ENCODE measurements at places on chromosomes 6 and 20.

- DNase-seq = no peak
These were observed 91.9 kb downstream of the MYLK4 start for GRCh38 chr6:2658788-2659187.

DNA sequence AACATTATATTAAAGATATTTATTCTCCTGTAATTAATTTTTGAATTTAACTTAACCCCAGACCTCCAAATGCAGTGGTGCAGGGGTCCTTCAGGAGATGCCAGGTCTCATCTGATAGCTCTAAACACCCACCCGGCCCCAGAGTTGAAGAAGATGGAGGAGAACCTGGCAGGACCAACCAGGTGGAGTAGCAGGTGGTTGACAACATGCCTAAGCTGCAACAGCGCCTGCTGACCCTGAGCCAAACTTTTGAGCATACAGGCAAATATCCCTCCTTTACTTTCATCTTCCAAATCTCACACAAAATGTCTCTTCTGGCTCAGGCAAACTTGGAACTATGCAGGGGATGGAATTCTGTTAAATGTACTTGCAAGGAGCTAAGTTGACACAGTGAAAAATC is 145.3 kb upstream of the TCF21 start:
- DNase-seq = no peak

DNA sequence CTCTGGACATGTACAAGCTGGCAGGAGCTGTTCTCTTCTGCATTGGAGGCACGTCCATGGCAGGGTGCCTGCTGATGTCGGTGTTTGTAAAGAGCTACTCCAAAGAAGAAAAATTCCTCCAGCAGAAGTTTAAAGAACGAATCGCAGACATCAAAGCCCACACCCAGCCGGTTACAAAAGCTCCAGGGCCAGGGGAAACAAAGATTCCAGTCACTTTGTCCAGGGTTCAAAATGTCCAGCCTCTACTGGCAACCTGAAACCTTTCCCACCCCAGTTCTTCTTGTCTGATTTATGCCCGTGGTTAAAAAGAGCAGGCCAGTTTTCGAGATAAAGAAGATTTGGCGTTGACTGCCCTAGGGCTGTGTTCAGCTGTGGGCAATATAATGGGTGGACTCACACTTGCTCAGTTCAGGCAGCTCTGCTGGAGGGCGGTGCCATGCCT is 19.7 kb downstream of the NRSN1 start:
- DNase-seq = no peak

DNA sequence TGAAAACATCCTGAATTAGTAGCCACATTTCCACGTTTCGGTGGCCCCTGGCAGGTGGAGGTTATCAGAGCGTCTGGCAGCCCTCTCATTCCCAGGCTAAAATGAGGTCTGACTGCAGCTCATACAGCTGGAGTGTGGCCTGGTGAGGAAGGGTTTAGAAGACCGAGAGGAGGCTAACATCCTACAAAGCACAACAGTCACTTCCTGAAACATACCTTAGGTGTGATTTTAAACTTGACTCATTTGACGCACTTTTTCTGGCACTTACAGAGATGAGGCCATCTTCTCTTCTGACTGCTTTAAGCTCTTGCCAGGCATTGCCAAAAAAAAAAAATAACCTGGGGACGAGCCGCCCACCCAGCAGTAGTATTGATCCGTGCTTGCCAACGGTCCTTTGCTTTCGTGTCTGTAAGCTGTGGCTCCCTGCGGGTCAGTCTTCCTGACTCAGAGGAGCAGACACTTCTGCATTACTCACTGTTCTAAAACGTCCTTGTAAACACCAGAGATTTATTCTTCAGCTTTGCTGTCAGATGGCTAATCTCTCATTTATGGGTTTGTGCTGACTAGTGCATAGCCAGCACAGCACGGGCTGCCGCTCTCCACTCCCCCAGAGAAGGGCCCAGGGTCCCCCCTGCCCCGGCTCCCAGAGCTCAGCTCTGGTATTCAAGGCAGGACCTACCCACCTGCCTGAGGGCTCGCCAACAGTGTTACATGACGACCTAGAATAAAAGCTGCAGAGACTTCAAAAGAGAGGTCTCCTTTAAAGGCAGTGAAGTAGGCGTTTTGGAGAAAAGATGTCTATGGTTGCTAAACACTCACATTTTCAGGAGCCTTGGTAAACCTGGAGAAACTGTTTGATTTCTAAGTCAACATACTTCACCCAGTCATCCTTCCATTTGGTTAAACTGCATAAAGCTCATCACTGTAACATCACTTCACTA is 78.5 kb upstream of the FRMD1 start:
- peak; percentile 68 for DNase-seq

- no peak for DNase-seq
These were observed 9.6 kb downstream of the LEMD2 start for GRCh38 chr6:33779290-33779689.

GRCh38 chr6:36683145-36683655 is 4.7 kb downstream of the CDKN1A start:
- no peak for DNase-seq

- no peak for DNase-seq
These were observed 98.7 kb downstream of the SHLD1 start for GRCh38 chr20:5848711-5849505.

GRCh38 chr20:54110457-54110856 is 40.1 kb upstream of the BCAS1 start:
- DNase-seq = no peak

DNA sequence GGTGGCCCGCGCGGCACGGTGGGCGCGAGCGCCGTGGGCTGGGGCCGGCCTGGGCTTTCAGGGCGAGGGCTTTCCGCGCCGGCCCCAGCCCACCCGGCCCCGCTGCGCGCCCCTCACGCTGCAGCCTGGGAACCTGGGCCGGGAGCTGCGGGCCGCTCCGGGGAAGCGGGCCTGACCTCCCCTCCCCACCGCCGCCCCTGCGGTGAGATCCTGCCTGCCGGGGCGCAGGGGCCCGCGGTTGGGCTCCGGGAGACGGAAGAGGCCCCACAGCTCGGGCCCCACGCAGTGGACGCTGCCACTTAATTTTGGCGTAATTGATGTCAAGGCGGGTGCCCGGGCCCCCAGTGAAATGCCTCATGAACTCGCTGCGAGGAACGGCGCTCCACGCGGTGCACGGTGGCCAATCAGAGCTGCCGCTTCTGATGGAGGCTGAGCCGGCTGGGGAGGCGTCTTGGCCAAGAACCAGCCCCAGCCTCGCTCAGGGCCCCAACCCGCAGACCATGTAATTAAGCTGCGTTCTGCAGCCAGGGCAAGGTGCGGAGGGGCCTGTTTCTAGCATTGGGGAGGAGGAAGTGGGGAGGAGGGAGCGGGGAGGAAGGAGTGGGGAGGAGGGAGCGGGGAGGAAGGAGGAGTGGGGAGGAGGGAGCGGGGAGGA is 96.1 kb upstream of the BHLHE23 start:
- no peak for DNase-seq

DNA sequence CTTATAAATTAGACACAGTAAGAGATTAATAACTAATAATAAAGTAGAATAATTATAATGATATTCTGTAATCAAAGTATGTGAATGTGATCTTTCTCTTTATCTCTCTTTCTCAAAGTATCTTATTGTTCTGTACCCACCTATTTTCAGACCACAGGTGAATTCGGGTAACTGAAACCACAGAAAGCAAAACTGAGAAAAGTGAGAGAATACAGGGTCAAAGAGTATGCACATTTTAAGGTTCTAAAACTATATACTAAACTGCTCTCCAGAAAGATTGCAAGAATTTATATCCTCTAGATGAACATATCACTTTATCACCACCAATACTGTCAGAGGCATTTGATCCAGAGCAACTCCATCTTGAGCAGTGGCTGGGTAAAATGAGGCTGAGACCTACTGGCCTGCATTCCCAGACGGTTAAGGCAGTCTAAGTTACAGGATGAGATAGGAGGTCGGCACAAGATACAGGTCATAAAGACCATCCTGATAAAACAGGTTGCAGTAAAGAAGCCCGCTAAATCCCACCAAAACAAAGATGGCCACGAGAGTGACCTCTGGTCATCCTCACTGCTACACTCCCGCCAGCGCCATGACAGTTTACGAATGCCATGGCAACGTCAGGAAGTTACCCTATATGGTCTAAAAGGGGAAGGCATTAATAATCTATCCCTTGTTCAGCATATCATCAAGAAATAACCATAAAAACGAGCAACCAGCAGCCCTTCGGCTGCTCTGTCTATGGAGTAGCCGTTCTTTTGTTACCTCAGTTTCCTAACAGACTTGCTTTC is 211.3 kb downstream of the PTPRT start:
- no peak for DNase-seq

- no peak for DNase-seq
These were observed 77.6 kb upstream of the NEDD9 start for GRCh38 chr6:11309947-11310665.

DNA sequence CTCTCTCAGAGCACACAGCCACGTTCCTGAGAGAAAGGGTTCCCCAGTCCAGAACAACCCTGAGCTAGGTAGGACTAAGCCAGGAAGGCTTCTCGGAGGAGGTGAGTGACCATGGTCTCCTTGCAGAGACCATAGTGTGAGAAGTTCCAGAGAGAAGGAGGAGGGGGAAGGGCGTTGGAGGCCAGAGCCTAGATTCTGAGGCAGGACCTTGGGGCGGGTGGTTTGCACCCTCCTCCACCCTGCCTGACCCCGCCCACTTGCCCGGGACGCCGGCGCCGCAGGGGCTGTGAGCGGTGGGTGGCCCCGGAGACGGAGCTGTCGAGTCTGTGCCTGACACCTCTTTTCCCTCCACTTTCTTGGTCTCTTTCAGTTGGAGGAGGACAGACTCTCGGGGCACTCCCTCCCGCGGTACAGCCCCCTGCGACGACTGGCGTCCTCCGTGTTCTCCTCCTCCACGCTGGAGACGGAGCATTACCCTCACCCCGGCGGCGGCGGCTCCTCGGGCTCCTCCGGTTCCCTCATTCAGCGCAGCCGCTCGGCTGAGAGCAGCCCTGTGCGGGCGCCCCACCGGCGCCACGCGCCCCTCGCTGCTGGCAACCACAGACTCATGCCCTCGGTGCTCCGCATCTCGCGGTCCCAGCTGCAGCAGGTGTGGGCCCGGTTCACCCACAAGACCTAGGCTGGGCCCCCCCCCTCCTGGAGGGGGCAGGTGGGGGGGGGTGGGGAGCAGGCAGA is 26.2 kb downstream of the TTBK1 start:
- DNase-seq = no peak

DNA sequence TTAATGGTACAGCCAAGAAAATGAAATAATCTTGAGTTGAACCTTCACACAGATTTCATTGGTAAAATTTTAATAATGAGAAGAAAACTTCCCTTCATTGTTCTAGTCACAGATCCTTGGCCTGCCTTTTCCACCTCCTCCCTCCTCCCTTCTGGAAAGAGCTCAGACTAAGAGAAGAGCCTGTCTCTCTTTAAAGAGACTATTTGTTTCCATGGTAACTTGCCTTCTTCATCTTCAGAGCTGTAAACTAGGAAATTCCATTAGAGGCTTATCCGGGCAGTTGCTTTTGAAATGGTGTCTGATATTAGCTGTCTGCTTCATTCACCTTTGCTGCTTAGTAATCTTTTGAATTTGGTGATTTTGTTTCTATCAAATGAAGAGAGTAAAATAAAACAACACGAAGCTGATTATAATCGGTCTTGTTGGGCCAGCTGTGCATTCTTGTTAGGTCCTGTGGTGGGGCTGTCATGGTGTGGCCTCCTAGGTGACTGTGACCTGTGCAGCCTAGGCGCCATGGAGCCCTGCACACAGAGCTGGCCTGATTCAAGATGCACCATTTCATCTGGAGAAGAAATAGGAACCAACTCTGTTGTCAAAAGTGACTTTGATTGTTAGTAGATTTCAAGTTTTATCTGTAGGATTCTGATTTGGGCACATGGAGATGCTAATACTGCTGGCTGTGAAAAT is 96.7 kb downstream of the MAP3K7 start:
- DNase-seq = no peak

DNA sequence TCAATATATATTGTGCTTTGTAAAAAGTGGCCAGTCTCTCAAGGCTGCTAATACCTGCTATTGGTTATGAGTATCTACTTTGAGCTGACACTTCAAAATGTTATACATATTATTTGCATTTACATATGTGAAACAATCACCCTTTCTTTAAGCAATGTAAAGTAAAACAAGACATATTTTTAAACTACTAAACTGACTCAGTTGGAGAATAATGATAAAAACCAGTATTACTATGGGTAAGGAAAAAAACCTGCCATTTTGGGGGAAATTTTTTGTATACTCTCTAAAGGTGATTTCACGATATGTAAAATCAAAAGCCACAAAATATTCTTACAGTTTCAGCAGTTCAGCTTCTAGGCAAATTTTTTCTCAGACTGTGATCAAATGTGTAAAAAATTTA is 232.3 kb downstream of the PRL start:
- DNase-seq = no peak

DNA sequence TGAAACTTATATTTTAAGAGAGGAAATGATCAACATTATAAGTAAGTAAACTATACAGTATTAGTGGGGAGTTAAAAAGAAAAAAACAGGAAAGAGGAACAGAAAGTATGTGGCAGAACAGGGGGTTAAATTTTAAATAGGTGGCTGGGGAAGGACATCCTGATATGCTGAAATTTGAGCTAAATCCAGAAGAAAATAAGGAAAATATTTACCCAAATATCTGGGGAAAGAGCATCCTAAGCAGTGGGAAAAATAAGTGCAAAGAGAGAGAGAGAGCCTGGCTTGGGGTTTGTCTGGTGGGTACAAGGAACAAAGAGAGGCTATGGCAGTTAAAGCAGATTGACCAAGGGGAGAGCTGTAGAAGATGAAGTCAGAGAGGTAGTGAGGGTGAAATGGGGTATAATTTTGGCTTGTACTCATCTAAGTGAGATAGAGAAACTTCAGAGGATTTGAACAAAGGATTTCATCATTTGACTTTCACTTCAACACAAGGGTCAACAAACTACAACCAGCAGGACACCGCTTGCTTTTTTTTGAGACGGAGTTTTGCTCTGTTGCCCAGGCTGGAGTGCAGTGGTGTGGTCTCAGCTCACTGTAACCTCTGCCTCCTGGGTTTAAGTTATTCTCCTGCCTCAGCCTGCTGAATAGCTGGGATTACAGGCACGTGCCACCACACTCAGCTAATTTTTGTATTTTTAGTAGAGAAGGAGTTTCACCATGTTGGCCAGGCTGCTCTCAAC is 328.4 kb upstream of the CNR1 start:
- no peak for DNase-seq

- no peak for DNase-seq
These were observed 155.2 kb upstream of the KHDRBS2 start for GRCh38 chr6:62441182-62441581.

GRCh38 chr6:123635567-123635966 is 1.2 kb downstream of the TRDN start:
- no peak for DNase-seq

DNA sequence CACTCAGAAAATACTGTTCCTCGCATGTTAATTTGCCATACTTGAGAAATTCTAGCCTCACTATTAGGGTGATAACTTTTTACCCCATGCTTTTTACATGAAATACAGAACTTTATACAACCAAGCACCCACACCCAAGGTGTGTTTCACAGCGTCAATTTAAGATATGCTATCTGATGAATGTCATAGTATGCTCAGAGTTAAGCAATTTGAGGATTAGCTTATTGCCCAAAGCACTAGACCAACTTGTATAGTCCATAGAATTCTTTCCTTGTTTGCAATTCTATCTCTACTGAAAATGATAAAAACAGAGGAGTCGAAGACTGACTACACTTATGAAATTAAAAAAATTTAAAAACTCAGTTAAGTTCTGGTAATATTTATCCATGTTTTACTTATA is 82.1 kb upstream of the CARMIL1 start:
- DNase-seq = no peak

GRCh38 chr6:143329323-143329722 is 121.2 kb downstream of the ADAT2 start:
- no peak for DNase-seq

GRCh38 chr6:25192590-25193459 is 86.3 kb upstream of the CARMIL1 start:
- peak; percentile 46 for DNase-seq

- DNase-seq = no peak
These were observed 42.2 kb downstream of the DTNBP1 start for GRCh38 chr6:15620611-15621010.
